Cerebellar nuclear complex (tissue), 1 donor: ENCODE measurements at places on chromosomes 12 and 14.

- no peak for DNase-seq
These were observed 13.2 kb downstream of the PRKAB1 start for GRCh38 chr12:119681111-119681510.

GRCh38 chr14:59055439-59056045 lies 132.9 kb upstream of the DAAM1 start:
- no peak for DNase-seq

DNA sequence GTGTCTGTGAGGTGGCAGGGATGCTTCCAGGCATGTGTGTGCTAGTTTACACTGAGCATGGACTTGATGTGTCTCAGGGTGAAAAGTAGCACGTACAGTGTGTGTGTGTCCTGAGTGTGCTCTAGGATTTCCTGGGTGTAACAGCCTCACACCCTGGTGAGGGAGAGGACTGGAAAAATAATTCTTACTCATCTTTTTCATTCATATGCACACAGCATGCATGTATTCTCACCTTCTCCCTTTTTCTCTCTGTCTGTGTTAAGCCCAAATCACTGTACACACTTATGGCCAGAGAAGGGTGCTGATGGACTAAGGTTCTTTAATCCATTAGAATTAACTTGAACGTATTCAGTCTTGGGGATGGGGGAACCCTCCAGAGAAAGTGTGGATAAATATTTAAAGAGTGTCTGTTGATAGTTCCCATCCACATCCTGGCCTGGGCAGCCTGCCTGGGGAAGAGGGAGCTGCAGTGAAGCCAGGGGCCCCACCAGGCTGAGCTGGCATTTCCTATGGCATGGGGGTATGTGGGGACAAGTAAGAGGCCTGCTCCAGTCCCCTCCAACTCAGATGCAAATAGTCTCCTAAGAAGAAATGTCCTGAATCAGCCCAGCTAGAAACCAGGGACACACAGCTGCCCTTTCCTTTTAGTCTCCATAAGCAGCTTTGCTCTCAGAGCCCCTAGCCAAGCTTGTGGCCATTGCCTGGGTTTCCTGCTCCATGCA lies 1.1 kb upstream of the HOXC8 start:
- no peak for DNase-seq

DNA sequence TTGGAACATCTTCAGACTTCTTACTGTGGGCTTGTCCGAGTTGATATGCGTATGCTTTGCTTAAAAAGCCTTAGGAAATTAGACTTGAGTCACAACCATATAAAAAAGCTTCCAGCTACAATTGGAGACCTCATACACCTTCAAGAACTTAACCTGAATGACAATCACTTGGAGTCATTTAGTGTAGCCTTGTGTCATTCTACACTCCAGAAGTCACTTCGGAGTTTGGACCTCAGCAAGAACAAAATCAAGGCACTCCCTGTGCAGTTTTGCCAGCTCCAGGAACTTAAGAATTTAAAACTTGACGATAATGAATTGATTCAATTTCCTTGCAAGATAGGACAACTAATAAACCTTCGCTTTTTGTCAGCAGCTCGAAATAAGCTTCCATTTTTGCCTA lies 8.8 kb downstream of the LRR1 start:
- DNase-seq = no peak

DNA sequence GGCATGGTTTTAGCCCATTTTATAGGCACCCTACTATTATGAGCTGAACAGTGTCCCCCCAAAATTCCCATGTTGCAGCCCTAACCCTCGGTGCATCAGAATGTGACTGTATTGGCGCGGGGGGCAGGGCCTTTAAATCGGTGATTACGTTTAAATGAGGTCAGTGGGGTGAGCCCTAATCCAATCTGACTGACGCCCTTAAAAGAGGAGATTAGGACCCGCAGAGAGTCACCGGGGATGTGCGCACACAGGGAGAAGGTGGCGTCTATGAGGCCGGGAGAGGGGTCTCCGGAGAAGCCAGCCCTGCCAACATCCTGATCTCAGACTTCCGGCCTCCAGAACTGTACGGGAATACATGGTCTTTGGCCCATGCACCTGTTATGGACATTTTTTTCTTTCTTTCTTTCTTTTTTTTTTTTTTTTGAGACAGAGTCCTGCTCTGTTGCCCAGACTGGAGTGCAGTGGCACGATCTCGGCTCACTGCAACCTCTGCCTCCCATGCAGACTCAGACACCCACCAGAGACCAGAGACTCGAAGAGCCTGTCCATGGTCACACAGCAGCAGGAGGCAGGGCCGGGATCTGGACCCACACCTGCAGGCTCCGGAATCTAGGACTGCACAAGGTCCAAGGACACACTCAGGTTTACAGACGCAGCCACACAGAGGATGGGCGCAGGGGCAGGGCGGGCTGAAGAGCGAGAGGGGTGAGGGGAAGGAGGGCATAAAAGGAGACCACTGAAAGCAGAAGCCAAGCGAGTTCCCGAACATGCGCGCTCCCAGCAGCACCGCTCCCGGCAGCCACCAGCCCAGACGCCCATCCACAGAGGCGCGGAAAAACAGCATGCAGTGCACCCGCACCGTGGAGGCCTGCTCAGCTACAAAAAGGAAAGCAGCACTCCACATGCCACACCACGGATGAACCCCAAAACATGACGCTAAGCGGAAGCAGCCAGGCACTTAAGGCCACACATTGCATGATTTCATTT lies 19.0 kb downstream of the SCARB1 start:
- no peak for DNase-seq

- DNase-seq = no peak
These were observed 54.5 kb downstream of the CRACR2A start for GRCh38 chr12:3698218-3698974.

GRCh38 chr14:75845136-75845804 lies 136.5 kb downstream of the TGFB3 start:
- no peak for DNase-seq

DNA sequence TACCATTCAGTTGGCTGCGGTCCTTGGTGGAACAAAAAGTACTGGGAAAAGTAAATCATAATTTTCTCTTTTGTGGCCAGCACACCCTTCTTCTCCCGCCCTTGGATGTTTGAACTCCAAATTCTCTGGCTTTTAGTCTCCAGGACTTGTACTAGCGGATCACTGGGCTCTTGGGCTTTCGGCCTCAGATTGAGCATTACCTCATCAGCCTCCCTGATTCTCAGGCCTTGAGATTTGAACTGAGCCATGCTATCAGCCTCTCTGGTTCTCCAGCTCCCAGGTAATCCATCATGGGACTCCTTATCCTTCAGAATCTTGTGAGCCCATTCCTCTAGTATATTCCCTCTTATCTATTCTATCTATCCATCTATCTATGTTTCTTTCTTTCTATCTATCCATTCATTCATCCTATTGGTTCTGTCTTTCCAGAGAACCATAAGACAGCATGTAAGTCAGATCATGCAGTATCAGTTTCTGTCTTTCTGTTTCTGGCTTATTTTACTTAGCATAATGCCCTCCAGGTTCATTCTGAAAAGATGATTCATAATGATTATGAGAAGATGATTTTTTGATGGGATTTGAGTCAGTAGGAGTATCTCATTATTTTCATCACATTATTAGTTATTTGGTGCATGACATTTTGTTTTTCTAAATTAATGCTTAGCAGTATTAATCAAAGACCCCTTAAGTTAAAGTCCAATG lies 814.9 kb downstream of the LRFN5 start:
- DNase-seq = no peak

DNA sequence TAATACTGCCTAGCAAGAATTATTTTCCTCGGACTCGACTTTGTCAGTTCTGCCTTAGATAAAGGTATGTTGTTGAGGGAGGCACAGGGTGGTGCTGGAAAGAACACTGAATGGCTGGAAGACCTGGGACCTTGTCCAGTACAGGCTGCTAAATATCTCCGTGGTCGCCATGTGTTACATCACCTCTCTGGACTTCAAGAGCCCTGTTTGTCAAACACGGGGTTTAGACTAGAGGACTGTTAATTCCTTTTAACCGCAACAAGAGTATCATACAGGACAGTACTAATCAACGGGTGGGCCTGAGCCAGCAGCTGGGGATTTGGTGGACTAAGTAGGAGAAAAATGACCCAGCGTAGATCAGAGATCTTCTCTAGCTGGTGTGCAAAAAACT lies 476.3 kb downstream of the LRIG3 start:
- no peak for DNase-seq

- DNase-seq = no peak
These were observed 503.0 kb upstream of the LMO3 start for GRCh38 chr12:17108877-17109541.

GRCh38 chr14:92122351-92122677 lies 545 bp downstream of the CPSF2 start:
- no peak for DNase-seq

DNA sequence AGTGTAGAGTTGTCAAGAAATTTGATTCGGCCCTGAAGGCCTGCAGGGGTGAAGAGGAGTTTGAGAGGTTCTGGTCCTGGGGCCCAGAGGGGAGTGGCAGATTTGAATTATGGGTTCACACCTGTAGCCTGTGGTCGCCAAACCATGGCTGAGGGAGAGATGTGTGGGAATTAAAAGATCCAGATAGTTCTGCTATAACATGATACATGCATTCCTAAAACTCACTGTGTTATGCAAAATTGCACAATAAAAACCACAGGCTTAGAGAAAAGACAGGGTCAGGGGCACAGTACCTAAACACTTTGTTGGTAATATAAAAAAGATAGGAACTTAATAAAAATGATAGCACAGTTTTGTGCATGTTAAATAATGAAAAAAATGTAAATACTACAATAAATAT lies 106.2 kb downstream of the TMEM30B start:
- DNase-seq = no peak
